ENCODE measurements at places on chromosomes 12 and 14.
A peak's percentile ranks its signal among the peaks of the same experiment; 100 is the strongest.

DNA sequence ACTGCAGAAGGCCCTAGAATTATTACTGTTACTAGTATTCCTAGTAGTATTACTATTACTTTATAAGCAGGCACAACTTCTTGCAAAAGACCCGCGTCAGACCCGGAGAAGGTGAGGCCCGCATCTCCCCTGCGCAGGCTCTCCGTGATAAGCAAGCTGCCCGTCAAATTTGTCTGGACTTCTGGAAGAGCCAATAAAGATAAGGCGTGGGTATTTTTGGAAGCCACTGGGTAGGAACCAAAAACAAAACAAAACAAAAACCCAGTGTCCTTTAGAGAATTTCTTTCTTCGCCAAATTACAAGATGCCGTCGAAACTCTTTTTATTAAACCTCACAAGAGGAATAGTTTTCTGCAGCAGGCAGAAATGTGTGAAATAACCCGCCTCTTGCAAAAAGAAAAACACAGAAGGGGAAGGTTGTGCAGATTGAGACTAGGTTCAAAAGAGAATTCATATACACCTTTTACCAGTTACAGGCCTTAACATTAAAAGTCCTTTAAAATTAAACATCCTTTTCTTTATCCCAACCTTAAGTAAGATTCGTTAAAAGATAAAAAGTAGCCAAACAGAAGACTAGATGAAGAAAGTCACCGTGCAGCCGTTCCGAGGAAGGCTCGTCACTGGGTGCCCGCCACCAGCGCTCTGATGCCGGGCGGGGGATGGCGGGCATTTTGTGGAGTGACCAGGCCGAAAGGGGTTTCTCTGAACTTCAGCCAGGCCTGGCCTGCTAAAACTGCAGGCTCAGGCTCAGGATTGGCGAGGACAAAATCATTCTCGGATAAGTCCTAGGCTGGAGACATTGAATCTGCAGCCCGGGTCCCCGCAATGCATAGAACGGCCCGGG is 1.6 kb downstream of the TBX5 start:
- no peak for DNase-seq

- no peak for DNase-seq
Measured at GRCh38 chr12:1593174-1594005, 991 bp downstream of the FBXL14 start.

DNA sequence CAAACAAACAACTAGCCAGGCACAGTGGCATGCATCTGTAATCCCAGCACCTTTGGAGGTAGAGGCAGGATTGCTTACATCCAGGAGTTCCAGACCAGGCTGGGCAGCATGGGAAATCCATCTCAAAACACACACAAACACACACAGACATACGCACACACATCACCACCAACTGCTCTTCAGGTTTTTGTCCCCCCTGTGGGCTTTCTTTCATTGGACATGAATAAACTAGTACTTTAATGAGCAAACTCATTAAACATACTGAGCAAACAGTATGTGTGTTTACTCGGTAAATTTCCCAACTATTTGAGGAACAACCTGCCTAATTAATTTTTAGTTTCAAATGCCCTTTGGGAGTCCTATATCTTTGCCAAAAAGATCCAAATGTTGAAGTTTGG is 10.1 kb upstream of the RASSF3 start:
- no peak for DNase-seq

DNA sequence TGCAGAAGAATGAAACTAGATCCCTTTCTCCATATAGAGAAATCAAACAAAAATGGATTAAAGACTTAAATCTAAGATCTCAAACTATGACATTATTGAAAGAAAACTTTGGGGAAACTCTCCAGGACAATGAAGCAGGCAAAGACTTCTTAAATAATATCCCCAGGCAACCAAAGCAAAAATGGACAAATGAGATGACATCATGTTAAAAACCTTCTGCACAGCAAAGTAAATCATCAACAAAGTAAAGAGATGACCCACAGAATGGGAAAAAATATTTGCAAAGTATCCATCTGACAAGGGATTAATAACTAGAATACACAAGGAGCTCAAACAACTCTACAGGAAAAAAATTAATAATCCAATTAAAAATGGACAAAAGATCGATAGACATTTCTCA is 101.0 kb downstream of the RALGAPA1 start:
- no peak for DNase-seq

DNA sequence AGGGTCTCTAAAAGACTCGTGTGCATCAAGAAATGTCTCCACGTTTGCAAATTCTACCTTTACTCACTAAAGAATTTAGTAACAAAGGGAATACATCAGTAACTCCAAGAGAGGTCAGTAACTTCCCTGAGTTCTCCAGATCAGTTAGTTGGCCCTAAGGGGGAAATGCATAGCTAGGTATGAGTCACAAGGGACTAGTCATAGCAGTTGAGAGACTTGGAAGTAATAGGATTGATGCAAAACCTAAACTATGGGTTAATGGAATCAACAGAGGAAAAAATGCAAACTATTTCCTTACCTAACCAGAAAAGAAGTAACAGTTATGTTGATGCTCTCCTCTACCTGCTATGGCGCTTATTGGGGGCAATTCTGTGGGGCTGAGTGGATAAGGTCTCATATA is 148.8 kb upstream of the GARIN6 start:
- DNase-seq = no peak

GRCh38 chr12:57738661-57739237 is at the start of gene AGAP2:
Gene AGAP2 (minus strand): TSS chr12:57738742. CDS start chr12:57738246, 496 bp downstream.
- no peak for DNase-seq

DNA sequence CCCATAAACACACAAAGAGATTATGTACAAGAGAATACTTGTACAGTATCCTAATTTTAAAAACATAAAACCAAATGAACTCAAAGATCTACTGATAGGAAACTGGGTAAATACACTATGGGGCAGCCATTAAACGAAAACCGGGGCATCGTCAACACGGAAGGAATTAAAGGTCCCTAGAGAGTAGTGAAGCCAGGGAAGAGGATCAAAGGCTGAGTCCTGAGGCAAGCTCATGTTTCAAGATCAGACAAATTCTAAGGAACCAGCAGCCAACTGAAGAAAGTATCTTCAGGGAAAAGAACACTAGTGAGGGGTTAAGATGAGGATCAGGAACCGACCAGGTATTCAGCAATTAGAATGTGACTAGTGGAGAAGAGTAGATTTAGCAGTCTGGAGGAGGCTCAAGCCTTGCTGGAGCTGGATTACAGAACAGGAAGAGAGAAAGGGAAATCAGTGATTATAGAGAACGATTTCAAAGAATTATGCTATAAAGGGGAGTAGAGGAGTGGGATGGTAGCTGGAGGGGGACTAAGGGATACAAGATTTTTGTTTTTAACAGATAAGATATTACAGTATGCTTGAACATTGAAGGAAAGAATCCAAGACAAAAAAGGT is 23.7 kb downstream of the SEL1L start:
- no peak for DNase-seq

DNA sequence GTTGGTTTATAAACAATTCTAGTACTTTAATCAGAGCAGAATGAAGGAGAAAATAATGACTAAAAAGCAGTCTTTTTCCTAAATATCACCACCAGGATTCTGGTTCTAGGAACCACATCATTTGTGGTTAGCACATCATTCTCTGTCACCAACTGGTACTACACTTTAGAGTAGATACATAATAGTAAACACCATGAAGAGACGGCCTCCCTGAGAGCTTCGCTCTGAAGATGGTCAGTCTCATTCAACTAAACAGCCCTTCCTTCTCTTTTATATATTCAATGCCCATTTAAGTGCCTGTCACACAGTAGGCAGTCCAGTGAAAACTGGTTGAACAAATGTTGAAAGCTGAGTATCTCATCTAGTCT is 10.9 kb downstream of the SLC38A2 start:
- no peak for DNase-seq

GRCh38 chr14:99166506-99166905 is 105.5 kb downstream of the BCL11B start:
- no peak for DNase-seq

DNA sequence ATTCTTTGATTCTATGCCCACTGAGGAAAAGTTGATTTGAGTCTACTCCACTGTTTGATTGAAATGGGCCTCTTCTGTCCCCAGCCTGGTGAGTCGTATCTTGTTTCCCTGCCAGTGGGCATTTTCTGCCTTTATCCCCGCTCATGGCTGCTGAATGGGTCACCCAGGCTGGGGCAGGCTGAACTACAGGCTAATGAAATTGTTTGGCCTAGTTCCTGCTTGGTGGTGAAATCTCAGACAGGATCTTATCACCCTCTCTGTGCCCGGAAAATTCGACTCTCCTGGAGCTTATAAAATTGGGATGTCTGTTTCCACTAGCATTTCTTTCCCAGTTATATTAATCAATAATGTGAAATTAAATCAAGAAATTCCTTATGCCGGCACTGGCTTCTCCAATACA is 65.0 kb downstream of the CHST11 start:
- no peak for DNase-seq

- peak; percentile 72 for DNase-seq
Measured at GRCh38 chr14:99605299-99605961, 1.4 kb upstream of the CCDC85C start.

GRCh38 chr12:8697476-8698131 is at the start of gene RIMKLB:
Gene RIMKLB (plus strand): TSS chr12:8697991. CDS start chr12:8713867, 15,876 bp downstream.
- peak; percentile 69 for DNase-seq

DNA sequence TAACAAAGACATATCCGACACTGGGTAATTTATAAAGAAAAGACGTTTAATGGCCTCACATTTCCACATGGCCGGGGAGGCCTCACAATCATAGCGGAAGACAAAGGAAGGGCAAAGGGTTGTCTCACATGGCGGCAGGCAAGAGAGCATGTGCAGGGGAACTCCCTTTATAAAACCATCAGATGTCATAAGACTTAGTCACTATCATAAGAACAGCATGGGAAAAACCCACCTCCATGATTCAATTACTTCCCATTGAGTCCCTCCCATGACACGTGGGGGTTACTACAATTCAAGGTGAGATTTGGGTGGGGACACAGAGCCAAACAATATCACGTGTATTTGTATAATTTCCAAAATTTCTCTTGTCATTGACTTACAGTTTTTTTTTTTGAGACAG is 5.5 kb upstream of the LMNTD1 start:
- DNase-seq = no peak

DNA sequence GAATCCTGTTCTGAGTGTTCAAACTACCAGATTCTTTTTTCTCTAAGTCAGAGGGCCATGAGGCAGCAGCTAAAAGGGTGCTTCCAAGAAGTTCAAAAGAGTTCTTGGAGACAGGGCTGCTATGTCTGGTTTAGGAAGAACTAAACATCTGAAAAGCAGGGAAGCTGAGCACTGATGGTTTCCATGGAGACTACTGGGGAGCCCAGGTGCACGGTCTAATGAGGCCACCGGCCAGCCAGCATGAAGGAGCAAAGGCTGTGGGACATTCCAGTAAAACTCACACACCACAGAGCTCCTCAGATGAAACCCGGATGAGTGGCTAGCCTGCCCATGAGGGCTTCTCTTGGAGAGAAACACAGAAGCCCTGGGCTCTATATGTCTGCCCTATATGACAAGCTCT is 97.3 kb downstream of the KCNK10 start:
- DNase-seq = no peak

DNA sequence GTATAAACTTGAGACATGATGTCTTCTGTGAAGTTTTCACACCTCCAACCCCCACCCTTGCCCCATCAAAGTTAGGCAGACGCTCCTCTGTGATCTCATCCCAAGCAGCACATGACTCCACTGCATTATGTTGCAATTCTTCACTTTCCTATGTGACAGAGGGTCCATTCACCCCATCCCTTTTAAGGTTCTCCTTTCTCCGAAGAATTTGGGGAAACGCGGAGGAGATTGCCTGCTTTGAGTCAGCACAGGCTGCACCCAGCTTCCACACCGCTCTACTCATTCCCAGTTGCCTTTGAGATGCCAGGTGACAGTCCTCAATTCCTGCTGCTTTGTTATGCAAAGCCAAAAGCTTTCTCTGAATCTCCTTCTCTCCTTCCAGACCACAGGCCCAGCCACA is 61.8 kb downstream of the PHLDA1 start:
- DNase-seq = no peak

DNA sequence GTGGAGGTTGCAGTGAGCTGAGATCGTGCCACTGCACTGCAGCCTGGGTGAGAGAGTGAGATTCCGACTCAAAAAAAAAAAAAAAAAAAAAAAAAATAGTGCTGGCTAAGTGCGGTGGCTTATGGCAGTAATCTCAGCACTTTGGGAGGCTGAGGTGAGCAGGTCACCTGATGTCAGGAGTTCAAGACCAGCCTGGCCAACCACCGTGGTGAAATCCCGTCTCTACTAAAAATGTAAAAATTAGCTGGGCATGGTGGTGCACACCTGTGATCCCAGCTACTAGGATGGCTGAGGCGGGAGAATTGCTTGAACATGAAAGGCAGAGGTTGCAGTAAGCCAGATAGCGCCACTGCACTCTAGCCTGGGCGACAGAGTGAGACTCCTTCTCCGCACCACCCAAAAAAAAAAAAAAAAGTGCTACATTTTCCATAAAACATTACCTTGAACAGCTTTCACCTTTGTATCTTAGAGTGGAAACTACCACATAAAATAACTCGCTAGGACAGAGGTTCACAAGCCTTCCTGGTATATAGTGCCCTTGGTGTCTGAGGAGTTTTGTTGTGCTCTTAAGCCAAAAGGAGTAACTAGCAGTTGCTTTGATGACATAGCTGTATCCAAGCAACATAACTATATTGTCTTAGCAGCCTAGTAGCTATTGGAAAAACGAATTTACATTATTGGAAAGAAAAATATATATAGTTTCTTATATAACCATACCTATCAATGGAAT is 11.1 kb downstream of the PTGES3 start:
- no peak for DNase-seq

DNA sequence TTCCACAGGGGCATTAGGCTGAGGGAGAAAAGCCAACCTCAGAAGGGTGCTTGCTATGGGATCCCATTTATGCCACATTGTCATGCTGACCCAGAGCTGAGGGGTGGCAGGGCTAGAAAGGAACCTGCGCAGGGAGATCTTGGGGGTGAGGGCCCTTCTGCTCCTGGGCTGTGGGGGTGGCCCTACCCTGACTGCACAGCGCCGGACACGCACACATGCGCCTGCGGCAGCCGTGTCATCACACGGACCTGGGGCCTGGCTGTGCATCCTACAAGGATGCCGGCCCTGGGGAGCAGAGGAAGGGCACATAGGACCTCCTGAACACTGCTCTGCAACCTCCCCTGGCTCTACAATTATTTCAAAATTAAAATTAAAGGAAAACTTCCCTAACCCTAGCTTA is 6.9 kb downstream of the CDCA4 start:
- DNase-seq = no peak

DNA sequence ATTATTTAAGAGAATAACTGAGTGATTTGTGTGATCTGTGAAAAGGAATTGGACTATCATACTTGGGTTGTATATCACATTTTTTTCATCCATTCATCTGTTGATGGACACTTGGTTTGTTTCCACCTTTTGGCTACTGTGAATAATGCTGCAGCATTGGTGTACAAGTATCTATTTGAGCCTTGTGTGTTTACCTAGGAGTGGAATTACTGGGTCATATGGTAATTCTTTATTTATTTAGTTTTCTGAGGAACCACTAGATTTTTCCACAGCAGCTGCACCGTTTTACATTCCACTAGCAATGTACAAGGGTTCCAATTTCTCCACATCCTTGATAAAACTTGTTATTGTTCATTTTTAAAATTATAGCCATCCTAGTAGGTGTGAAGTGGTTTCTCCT is 56.1 kb downstream of the APAF1 start:
- no peak for DNase-seq

Measured in activated T-cell treated with anti-CD3 and anti-CD28 coated beads for 1 hour (primary cell).